Activated CD8-positive, alpha-beta memory T cell treated with anti-CD3 and anti-CD28 coated beads, Interleukin-2, amount 50 U/mL, for 48 hours (primary cell): ENCODE measurements at places on chromosomes 11 and 22.

DNA sequence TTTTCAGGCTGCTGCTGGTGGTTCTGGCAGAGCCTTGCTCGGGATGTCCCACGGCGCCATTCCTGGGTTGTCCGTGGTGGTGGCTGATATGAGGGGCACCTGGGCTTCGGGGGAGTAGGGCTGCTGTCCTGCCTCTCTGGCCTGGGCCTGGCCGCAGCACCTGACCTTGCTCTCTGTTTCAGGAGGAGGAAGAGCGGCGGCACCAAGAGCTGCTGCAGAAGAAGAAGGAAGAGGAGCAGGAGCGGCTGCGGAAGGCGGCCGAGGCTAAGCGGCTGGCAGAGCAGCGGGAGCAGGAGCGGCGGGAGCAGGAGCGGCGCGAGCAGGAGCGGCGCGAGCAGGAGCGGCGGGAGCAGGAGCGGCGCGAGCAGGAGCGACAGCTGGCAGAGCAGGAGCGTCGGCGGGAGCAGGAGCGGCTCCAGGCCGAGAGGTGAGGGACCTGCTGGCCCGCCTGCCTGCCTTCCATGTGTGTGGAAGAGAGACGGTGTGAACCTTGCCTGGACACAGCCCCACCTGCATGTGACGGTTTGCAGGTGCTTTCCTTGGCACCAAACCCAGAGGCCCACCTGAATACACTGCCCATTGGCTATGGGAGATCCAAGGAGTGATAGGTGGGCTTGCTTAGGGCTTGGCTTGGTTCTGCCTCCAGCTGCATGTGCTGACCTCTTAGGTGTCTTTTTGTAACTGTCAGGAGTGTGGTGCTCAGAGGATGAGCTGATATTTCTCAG lies 22.8 kb downstream of the INCENP start:
- peak; percentile 28 for DNase-seq

DNA sequence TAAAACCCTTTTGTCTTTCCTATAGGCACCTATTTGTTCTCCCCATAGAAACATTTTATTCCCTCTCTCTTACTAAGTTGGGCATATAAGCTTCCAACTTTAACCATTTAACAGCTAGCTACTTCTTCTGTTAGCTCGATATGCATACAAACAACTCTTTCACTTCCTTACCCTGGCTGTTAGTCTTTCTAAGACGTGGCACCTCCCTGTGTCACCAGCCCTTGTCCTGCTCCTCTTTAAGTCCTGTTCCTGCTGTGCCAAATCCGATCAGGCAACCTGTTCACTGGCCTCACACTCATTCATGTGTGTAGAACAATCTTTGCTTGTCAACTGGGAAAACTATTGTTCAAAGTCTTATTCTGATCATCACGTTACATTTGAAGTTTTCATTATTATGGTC lies 1376.1 kb upstream of the TENM4 start:
- no peak for DNase-seq

DNA sequence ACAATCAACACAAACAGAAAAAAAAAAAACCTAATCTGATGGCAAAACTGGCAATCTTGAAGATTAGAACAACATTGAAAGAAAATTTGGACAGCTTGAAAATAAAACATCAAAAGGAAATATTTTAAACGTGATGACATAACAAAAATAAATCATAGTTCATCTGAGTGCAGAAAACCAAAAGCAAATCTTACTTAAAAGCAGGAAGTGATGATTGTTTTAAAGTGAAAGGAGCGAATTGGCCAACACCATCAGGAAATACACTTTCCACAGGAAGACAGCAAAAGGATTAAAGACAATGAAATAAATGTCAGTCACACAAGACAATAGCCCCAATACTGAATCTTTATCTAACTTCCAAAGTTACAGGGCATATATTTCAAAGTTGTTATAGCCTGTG lies 696.5 kb upstream of the CHORDC1 start:
- DNase-seq: no peak

GRCh38 chr11:134047586-134047999 lies 21.3 kb upstream of the JAM3 start:
- no peak for DNase-seq

GRCh38 chr11:124707829-124708228 lies 31.9 kb upstream of the NRGN start:
- no peak for DNase-seq

GRCh38 chr11:126212089-126212660 lies 593 bp downstream of the FAM118B start:
- no peak for DNase-seq

DNA sequence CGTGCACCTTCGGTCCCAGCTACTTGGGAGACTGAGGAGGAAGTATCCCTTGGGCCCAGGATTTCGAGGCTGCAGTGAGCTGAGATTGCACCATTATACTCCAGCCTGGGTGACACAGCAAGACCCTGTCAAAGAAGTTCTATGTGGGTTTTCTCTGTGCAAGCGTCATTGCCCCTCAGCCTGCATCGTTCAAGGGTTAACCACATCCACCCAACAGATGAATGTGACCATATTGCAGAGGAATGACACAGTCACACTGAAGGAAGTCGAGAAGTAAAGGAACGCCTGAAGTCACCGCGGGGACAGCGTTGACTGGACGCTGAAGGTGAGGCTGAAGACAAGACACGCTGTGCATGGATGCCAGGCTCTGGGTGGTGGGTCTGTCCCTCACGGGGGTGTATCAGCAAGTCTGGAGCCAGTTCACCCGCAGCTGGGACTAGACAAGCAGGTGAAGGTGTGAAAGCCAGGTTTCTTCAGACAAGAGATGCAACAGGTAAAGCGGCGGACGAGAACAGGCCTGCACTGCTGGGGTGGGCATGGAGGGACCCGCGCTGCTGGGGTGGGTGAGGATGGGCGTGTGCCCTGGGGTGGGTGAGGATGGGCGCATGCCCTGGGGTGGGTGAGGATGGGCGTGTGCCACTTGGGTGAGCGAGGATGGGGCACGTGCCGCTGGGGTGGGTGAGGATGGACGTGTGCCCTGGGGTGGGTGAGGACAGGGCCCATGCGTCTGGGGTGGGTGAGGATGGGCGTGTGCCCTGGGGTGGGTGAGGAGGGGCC lies 36.5 kb upstream of the TOLLIP start:
- DNase-seq: peak; percentile 54

- DNase-seq: no peak
Observed at GRCh38 chr22:27876684-27877083, 42.4 kb downstream of the PITPNB start.

- DNase-seq: no peak
Observed at GRCh38 chr11:72379384-72380131, 54.8 kb downstream of the CLPB start.

DNA sequence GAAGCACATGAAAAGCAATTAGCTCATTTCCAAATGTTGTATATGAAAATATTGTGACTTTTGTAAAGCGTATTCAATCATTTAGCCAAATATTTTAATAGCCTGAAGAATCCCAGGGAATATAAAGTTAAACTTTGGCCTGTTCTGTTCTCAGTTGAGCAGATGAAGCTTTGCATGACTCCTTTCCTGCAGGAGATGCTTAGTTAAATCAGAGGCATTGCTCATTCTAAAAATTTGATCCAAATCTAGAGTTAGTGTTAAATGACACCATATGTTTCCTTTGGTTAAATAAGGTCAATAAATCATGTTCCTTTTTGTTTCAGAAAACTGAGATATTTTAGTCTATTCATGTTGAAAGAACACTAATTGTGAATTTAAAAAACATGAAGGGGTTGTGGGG lies 51.2 kb upstream of the BIRC3 start:
- DNase-seq: no peak

DNA sequence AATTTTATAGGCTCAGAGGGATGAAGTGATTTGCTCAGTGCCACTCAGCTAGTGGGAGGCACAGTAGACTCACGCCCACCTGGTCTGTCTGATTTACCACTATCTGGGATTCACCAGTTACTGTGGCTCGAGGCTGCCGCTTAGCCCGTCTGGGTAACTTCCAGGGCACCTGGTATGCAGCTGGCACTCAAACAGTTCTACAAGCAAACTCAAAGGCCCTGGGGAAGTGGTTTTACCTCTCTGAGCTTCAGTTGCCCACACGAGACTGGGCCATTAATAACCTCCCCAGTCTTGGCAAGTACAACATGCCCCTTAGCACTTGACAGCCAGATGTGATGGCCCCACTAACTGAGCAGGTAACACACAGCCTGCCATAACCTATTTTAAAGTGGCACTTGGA lies 2.6 kb downstream of the GDPD5 start:
- no peak for DNase-seq

GRCh38 chr11:8863838-8864237 lies 47.2 kb upstream of the AKIP1 start:
- no peak for DNase-seq

- DNase-seq: peak; percentile 61
Observed at GRCh38 chr11:118012083-118012669, 26.0 kb downstream of the IL10RA start.

GRCh38 chr11:105368711-105369110 lies 229.1 kb upstream of the CARD18 start:
- DNase-seq: no peak

- DNase-seq: no peak
Observed at GRCh38 chr22:46068593-46069491, 81.5 kb upstream of the PPARA start.

DNA sequence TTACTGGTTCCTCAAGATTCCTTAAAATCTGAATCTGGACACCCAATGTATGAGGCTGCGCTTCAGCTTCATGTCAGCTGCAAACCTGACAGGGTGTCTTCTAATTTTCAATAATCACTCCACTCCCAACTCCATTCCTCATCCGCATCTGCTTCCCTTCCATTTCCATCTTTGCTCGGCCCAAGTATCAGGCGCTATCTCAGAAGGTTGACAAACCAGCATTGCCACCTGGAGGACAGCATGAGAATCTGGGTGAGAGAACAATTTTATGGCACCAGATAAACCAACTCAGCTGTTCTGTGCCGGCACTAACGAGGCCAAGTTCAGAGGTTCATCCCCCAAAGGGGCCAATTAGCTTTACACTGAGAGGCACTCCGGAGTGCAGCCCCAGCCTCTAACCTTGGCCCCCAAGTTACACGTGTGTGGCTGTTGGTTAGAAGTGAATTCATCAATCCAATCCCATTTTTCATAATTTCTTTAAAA lies 79.1 kb upstream of the LMO2 start:
- no peak for DNase-seq

DNA sequence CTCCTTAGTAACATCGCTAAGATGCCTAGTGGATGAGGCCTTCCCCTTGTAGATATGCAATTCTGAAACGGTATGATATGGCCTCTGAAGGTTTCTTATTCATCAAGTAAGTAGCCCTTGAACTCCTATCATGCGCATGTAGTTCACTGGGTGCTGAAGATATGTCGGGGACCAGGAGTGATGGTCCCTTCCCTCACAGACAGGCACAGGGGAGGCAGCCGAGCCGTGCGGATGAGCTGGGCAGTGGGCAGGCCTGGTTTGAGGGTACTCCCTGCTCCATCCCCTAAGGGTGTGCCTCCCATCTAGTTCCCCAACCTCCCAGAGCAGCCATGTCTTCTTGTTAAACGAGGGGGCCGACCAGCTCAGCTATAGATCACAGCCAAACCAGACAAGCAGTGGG lies 40.1 kb downstream of the TP53I11 start:
- DNase-seq: no peak

GRCh38 chr11:77267962-77268361 lies 33.5 kb downstream of the GDPD4 start:
- no peak for DNase-seq

DNA sequence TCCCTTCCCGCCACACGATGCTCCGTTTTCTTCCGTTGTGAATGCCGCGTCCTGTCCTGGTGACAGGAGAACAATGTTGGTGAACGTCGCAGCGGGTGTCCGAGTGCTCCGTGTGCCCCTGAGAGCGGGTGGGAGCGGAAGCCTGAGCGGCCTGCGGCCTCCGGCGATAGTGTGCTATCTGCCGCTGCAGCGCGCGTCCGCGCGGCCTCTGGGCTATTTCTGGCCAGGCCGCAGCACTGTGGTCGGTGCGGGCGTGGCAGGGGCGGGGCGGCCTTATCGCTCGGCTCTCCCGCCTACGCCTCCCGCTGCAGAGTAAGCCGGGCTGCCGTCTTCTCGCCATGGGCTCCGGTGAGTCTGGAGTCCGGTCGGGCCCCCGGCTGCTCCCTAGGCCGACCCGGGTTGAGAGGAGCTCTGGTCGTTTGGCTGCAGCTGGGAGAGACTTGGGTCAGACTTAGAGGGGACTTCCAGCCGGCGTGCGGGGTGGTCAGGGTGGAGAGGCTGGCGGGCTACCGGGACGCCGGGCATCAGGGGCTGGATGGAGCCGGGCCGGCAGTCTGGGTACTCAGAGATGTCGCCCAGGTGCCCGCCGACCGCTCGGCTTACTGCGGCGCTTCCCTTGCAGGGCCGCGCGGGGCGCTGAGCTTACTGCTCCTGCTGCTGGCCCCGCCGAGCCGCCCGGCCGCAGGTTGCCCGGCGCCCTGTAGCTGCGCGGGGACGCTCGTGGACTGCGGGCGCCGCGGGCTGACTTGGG lies at the start of gene GP1BB:
Gene GP1BB (plus strand): TSS at position 308 of the 751 bp plus-strand sequence. CDS start 31 bp downstream, at position 339.
- peak; percentile 74 for DNase-seq

DNA sequence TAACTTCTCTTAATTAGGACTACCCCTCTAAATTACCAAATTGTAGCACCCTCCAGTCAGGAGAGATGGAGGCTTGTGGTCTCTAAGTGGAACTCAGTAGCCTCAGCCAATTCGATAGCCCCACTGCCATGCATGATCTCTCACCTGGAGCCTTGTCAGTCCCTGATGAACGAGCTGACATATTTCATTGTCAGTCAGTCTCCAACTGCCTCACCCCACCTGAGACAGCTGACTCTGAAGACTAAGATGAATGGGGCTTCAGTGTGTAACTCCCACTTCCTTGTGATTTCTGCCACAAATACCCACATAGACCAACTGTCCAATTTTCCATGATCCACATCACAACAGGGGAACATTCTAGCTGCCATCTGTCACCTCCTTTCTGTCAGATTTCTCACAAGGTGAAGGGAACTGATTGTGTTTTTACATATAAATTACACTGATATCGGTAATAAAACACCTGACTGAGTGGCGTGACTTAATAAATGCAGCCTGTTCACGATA lies 206.5 kb downstream of the FAM181B start:
- no peak for DNase-seq

DNA sequence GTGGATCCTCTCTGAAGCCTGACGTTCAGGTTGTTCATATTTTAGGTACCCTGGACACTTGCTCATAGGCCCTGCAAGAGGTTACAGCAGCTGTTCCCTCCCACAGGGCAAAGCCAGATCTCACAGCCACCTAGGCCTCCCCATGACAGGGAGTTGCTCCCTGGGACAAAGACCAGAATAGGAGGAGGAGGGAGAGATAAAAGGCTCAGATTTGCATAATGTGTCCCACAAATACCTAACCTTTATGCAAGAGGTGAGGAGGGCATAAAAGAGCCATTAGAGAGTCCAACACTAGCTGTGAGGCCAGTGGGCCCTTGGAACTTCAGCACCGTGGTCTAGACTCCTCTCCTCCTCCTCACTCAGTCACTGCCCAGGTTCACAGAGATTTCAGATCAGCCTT lies 33.8 kb downstream of the ZNF280B start:
- DNase-seq: no peak

DNA sequence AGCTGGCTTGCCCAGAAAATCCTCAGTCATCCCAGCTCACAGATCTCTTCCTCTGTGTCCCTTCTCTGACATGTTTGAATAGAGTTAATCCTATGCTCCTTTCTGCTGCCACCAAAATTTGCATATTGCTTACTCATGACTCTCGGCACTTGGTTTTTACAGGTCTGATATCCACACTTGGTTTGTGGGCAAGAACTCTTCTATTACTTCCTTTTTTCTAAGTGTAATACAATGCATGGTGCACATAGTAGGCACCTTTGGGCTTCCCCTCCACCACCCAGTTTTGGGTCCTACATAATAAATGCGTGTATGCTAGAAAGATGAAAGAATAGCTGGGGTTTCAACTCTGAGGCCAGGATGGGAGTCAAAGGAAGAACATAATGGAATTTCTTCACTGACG lies 69.7 kb upstream of the GRK3 start:
- no peak for DNase-seq

- DNase-seq: peak; percentile 84
Observed at GRCh38 chr11:118870396-118871343, 13.0 kb upstream of the CXCR5 start.
